ENCODE measurements at places on chromosomes 7 and 10.

- DNase-seq, result no peak
Observed at GRCh38 chr10:119140603-119141245, 24.8 kb downstream of the SFXN4 start.

- DNase-seq, result no peak
Observed at GRCh38 chr7:107016312-107016711, 28.2 kb upstream of the PRKAR2B start.

DNA sequence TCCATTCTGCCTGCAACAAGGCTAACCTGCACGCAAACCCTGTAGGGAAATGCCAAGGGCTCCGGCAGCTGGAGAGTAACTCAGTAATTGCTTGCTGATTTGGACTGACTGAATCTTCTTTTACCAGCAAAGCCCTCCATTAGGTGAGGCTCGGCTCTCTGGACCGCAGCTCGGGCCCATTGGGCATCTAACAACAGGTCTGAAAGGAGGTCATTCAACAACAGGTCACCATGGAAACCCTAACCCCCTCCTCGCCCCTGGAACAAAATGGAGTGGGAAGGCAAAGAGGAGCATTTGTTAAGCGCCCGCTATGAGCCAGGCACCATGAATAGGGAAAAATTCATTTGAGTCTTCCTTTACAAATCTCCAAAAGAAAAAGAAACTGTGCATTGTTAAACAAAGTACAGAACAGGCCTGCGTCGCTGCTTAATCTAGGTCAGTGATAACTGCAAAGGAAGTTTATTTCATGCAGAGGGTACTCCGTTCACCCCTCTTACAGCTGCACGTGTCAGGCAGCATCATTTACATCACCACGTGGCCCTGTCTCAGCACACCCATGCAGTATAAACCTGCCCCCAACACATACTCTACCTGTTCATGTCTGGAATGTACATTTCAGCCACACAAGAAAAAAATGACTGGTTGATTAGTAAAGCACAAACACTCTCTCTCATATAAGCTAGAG, 248.8 kb upstream of the NEBL start:
- no peak for DNase-seq

DNA sequence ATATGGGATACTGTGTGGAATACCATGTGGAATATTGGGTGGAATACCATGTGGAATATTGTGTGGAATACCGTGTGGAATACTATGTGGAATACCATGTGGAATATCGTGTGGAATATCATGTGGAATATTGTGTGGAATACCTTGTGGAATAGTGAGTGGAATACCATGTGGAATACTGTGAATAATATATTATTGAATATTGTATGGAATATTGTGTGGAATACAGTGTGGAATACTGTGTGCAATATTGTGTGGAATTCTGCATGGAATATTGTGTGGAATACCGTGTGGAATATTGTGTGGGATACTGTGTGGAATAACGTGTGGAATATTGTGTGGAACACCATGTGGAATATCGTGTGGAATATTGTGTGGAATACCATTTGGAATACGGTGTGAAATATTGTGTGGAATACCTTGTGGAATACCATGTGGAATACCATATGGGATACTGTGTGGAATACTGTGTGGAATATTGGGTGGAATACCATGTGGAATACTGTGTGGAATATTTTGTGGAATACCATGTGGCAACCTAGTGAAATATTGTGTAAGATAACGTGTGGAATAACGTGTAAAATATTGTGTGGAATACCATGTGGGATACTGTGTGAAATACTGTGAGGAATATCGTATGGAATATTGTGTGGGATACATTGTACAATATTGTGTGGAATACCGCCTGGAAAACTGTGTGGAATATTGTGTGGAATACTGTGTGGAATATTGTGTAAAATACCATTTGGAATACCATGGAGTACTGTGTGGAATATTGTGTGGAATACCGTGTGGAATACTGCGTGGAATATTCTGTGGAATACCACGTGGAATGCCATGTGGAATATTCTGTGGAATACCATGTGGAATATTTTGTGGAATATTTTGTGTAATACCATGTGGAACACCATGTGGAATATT, 133.9 kb upstream of the CHST15 start:
- no peak for DNase-seq

DNA sequence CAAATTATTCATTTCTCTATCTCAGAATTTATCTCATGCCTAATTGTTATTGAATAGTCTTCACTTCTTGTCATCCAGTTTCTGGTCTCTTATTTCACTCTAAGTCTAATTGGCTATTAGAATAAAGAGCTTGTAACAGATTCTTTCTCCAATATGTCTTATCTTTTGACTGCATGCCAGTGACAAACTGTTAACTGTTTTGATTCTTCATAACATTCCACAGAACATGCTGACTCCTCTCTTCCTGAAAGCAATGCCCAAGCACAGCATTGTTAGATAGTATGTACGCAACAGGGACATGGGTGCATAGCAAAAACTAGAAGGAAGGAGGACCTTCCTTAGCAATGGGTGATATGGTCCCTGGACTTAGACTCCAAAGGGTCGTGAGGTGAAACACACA, 65.4 kb downstream of the TRUB1 start:
- no peak for DNase-seq

DNA sequence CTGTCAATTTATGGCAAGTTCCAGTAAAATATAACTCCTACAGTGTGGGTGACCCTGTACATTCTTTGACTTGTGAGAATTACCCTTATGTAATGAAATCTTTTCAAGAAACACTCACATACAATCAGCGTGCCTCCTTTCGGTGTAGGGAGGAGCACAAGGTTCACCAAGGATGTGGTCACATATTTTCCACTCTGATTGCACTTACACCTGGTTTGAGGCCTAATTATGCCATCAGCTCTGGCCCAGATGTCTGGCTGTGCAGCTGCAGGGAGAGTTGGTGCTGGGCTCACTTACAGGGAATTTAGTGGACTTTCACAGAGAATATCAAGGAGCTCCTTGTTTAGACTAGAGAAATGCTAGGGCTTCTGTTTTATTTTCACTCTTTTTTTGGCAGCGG, 146.0 kb upstream of the STEAP4 start:
- no peak for DNase-seq

- no peak for DNase-seq
Observed at GRCh38 chr7:112293416-112293815, 86.9 kb downstream of the ZNF277 start.

GRCh38 chr10:24866604-24867583, 85.5 kb downstream of the PRTFDC1 start:
- no peak for DNase-seq

- no peak for DNase-seq
Observed at GRCh38 chr10:12685261-12686058, 316.1 kb downstream of the CCDC3 start.

DNA sequence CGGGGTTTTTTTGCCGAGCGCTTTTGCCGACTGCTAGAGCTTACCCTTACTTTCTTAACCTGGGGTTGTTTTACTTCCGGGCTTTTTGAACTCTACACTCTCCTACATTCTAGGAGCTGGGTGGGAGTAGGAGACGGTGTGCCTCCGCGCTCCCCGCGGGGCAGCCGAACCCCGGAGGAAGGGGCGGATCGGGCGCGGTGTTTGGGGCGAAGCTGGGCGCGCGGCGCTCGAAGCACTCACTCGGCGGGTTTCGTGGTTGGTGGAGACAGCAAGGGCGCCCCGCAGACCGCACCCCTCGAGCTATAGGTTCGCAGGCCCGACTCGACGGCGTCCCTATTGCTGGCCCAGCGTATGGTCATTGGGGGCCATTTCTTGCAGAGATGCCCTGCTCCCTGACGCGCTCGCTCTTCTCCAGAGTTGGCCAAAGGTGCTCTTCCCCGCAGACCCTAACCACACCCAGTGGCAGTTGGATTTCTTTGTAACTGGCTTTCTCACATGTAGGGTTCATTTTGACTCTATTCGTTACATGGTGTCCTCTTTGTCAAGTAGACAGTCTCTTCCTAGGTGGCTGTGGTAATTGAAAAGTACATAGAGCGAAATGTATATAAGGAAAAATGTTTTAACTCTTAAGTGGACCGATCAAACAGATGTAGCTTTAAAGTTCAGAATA, 364 bp downstream of the ZNF518A start:
- DNase-seq, result no peak

- no peak for DNase-seq
Observed at GRCh38 chr10:79182781-79183467, 114.2 kb downstream of the ZMIZ1 start.

- no peak for DNase-seq
Observed at GRCh38 chr7:26515314-26515842, 223.7 kb downstream of the SNX10 start.

DNA sequence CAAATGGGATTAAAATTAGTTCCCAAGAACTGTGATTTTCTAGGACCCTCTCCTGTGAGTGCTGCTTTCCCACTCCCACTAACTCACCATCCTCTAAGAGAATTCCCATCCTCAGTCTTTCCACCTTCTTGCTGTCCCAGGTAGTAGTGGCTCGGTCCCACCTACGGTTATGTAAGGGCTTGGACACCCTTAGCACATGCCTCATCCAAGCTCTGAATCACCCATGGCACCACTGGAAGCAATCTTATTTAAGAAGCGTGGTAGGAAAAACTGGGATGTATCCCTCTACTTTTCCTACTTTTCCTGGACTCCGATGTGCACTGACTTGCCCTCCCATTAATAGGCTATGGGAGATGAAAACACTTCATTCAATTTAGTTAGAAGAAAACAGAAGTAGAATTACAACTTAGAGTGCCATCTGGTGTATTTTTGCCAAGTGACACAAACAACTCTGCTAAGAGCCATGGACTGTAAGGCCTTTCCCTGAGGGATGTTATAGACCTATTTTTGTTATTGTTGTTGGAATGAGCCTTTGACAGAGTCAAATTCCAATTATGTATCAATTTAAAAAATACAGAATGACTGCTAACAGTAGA, 13.7 kb upstream of the ANKRD22 start:
- no peak for DNase-seq

DNA sequence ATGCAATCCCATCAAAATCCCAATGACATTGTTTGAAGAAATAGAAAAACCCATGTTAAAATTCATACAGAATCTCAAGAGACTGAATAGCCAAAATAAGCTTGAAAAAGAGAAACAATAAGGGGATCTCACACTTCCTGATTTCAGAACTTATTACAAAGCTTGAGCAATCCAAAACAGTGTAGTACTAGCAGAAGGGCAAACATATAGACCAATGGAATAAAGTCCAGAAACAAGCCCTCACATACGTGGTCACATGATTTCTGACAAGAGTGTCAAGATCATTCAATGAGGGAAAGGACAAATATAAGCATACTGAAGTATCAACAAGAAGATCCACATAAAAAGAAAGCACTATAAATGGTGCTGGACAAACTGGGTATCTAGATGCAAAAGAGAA, 31.9 kb downstream of the MICU1 start:
- DNase-seq, result no peak

GRCh38 chr10:5092848-5093790, 1.1 kb upstream of the AKR1C3 start:
- DNase-seq, result no peak

GRCh38 chr7:22208799-22209198, 148.2 kb downstream of the RAPGEF5 start:
- DNase-seq, result no peak

GRCh38 chr7:20514364-20514763, 101.1 kb upstream of the ABCB5 start:
- DNase-seq, result no peak

- no peak for DNase-seq
Observed at GRCh38 chr10:117635826-117636225, 93.3 kb downstream of the EMX2 start.

GRCh38 chr7:53422291-53422690, 386.9 kb downstream of the POM121L12 start:
- DNase-seq, result no peak

DNA sequence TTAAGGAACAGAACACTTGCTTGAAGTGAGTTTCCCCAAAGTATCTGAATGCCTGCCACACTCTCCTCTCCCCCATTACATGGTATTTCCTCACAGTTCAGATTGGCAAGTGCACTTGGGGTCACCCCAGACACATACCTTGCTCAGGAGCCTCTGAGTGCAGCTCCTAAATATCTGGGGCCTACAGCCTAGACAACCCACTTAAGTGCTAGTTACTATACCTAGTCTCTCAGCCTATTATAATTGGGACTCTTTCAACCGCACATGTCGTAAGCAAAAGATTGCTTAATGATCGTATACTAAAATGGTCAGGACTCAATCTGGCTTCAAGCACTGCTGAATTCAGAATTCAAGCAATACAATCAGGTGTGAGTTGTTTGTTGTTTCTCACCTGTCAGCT, 19.9 kb downstream of the TMEM176B start:
- DNase-seq, result no peak

DNA sequence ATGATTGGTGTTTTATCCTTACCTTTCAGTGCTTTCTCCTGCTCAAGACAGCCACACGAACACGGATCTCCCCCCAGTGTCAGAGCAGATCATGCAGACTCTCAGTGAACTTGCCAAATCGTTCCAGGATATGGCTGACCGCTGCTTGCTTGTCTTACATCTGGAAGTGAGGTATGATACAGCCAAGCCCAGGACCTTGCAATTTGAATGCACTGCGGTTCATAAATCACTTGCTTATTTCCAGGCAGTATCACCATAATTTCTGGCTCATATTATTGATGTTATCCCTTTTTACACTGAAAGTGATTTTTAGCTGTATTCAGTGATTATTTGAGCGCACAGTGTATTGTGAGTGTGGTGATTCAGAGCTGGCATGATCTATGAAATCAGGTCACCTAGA, 129.7 kb upstream of the LRGUK start:
- DNase-seq, result no peak

DNA sequence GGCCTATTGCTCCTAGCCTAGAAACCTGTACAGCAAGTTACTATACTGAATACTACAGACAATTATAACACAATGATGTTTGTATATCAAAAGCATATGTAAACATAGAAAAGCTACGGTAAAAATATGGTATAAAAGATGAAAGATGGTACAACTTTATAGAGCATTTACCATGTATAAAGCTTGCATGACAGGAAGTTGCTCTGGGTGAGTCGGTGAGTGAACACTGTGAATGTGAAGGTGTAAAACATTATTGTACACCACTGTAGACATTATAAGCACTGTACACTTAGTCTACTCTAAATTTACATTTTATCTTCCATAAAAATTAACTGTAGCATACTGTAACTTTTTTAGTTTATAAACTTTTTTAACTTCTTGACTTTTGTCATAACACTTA, 674.3 kb upstream of the ZWINT start:
- no peak for DNase-seq

DNA sequence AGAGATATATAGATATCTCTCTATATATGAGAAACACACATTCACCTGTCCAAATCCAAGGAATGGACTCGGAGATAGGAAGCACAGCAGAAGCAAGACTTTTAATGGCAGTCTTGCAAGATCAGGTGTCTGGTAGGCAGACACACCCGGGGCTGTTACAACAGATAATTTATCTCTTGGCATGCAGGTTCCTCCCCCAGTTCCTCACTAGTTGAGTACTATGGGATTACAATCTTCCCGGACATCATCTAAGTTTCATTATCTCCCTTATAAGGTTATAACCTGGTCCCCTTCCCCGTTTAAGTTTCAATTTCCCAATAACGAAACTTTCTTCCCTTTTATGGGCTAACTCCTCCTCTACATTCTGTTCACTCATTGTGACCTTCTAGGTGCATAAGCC, 399.3 kb downstream of the PPP1R3A start:
- DNase-seq, result no peak

- no peak for DNase-seq
Observed at GRCh38 chr10:102682416-102682815, 31.8 kb downstream of the ARL3 start.
